ENCODE measurements at places on chromosomes 6 and 20. TPM values are rescaled to one million over a fixed set of nuclear protein-coding genes. Genes with fewer than 3 reads are reported as not detected.

- no peak for DNase-seq
Observed at GRCh38 chr6:137890983-137891537, 24.0 kb downstream of the TNFAIP3 start.

DNA sequence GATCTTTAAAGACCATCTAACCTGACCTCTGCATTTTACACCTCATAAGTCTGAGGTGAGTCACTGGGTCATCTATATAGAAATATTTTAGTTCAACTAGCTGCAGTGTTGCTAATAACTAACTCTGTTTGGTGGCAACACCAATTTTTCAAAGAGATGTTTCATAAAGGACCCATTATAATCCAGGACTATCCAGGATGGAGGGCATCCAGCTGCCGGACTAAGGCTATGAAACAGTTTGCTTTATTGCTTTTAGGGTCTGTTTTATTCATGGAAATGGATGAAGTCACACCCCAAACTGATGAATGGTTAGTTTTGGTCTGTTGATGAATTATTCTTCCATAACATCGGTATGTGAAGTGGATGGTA lies 204.2 kb upstream of the GMDS start:
- no peak for DNase-seq

DNA sequence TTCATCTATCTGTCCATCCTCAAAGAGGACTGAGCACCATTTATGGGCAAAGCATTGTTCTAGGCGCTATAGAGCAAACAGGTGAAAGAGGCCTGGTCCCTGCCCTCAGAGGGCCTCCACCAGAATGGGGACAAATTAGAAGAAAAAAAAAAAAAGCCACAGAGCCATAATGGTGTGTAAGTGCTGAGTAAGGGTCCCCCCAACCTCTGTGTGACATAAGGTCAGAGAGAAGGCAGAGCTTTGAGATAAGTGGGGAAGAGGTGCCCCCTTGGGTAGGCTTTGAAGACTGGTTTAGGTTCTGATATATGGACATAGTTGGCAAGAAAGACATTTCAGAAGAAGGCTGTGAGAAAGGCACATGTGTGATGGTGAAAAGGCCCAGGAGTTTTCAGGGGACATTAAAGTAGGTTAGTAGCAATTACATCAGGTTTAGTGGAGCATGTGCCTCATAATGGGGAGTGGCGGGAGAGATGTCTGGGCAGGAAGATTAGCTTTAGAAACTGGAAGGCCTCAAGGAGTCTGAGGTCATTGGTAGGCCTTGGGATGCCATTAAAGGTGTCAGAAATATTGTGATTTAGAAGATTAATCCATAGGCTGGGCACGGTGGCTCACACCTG lies 15.3 kb upstream of the ZBTB9 start:
- DNase-seq = no peak

DNA sequence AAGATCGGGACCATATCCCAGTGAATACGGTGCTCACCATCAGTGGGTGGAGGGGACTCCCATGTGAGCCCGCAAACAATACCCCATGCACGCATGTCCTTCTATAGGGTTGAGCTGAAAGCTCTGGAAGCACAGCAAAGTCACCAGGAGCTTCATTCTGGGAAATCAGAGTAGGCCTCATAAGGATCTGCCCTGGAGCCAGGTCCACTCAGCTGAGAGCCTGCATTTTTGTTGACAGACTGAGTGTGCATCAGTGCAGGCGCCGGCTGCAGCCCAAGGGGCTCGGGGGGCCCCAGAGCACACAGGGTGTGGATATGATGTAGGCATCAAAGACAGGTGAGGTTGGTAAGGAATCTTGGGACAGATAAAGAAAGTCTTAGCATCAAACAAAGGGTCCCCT lies 79.8 kb upstream of the CD93 start:
- DNase-seq = no peak

GRCh38 chr20:32524829-32525501 lies 60.2 kb downstream of the NOL4L start:
- no peak for DNase-seq

DNA sequence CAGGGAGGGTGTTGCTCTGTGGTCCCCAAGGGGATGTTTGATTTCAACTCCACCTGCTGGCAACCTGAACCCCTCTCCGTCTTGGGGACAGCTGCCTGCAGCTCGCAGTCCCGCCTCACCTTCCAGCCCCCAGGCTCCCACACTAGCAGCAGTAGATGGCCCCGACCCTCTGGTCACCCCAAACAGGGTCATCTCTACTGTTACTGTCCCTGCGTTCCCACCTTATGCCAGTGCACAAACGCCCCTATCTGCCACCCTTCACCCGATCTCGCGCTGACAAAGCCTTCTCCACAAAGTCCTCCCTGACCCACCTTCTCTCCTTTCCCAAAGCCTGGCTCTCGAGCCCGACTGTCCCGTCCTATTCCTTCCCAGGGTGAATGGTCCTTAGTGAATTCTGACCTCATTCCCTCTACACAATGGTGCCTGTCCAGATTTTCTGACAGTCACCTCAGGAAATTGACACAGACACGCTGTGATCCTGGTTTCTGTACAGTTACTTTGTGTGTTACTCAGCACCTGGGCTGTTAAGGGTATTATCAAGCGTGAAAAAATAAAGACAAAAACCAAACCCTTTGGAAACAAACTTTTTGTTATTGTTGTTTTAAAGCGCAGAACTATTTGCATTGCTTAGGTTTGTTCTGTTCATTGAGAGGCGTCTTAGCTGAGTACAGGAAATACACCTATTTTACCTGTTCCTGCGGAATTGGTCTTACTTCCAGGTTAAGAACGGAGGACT lies 728 bp downstream of the FUT9 start:
- no peak for DNase-seq

- DNase-seq = no peak
Observed at GRCh38 chr6:146898069-146898887, 299.5 kb downstream of the ADGB start.

- peak; percentile 63 for DNase-seq
Observed at GRCh38 chr6:53432318-53433161, 83.8 kb upstream of the ELOVL5 start.

- no peak for DNase-seq
Observed at GRCh38 chr6:134296762-134297161, 21.1 kb downstream of the SGK1 start.

- DNase-seq = peak; percentile 85
Observed at GRCh38 chr6:45586216-45587171, 208.8 kb upstream of the SUPT3H start.

DNA sequence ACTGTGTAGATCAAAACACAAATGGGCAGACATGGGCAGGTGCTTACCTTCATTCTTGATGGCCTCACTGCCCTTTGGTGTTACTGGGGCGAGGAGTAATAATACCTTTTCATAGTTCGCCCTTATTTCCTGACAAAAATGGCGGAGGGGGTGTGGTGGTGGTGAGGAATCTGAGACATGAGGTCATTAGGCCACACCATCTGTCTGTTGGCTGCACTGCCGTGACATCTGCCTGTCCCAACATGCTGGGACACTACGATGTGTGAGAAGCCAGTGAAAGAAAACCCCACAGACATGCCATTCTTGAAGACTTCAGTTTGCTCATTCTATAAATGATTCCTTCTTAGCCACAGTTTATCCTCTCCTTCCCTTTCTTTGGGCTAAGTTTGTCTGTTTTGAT lies 13.4 kb upstream of the MAPRE1 start:
- peak; percentile 81 for DNase-seq

DNA sequence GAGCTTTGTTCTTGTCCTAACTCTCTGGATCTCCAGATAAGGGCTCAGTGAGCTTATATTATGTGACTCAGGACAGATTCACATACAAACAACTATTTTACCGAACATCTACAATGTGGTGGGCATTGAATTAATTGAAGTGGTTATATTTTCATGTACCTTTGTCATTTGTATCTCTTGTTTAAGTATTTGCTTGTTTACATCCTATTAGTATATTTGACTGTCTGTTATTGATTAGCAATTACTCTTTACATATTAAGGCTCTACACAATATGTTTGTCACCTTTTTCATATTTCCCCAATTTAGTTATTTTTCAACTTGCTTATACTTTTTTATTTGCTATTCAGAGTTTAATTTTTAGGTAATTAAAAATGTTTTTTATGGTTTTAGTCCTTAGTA lies 222.4 kb downstream of the TFAP2C start:
- no peak for DNase-seq

DNA sequence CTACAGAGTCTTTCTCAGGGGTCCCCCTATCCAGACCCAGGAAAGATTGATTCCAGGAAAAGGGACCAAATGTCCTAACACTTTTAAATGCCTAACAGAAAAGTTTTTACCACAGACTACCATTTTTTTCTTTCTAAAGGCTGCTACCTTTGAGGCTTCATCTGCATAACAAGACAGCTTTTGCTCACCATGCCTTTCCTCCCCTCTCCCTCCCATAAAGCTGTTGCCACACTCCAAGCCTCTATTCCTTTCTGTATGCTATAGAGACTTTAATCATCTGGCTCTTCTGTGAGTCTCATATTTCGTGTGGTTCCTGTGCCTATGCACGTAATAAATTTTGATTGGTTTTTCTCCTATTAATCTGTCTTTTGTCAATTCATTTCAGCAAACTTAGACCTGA lies 26.0 kb upstream of the LIN28B start:
- no peak for DNase-seq

GRCh38 chr6:16681260-16681873 lies 79.9 kb downstream of the ATXN1 start:
- DNase-seq = peak; percentile 99

DNA sequence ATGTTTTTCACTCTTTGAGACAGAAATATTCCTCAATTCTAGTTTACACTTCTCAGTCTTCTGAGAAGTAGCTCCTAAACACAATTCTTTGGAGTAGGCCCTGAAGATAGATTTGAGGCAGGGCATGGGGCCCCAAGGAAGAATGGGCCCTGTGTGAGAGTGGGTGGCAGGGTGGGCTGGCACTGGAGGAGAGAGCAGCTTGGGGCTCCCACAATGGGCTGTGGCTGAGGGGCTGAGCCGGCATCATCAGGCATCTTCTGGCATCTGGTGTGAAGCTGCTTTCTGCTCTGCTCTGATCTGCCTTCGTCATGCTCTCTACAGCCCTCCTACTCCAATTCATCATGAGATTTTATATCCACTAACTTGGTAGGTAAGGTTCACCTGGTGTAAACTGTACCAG lies 88.2 kb downstream of the CDH26 start:
- no peak for DNase-seq

- DNase-seq = no peak
Observed at GRCh38 chr20:18676396-18676795, 88.5 kb downstream of the DTD1 start.

- DNase-seq = no peak
Observed at GRCh38 chr6:148244217-148244935, 98.3 kb upstream of the SASH1 start.

DNA sequence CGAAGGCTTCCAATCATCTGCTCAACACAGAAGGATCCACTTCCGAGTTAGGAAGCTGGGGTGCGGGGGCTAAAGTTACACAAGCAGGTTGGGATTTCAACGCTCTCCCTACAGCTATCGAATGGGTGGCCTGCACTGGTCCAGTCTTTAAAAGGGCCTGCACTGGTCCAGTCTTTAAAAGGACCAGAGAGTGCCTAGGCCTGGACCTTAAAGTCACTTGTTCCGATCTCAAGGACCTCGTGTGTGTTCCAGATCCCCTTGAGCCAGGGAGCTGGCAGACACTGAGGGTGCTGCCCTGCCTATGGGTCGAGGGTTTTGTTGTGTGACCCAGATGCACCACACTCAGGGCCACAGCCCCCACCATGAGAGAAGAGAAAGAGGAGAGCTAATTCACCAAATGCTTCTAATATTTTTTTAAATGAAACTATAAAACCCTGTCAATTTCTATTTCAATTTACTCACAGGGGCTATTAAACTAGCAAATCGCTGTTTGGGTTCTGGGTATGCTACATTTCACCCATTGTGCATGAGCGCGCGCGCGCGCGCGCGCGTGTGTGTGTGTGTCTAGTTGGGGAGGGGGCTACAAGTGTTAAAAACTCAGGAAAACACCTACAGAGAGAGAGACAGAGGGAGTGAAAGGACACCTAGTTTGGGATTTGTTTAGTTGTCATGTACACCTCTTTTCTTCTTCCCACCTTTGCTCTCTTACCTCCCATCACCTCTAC lies 7.5 kb downstream of the TFAP2B start:
- no peak for DNase-seq

- DNase-seq = no peak
Observed at GRCh38 chr6:163339466-163339865, 75.1 kb upstream of the QKI start.

DNA sequence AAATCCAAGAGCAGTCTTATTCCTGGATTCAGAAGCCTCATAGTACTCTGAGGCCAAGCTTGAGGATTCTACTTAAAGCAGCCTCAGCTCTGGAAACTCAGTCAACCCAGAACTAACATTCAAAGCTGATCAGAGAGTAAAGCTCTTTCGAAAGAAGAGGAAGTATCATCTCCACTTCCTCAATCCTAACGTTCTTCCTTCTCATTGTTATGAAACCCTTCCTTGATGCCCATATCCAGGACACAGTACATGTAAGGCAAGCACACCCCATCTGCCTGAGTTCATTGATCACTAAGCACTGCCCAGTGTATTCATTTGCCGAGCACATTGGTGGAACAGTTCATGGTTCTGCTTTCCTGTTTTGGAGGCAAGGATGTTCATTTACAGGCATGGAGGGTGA lies at the start of gene IPCEF1:
Gene IPCEF1 (minus strand): TSS at position 114 of the 400 bp plus-strand sequence. CDS start 90,856 bp downstream, outside the sequence.
- no peak for DNase-seq

- DNase-seq = peak; percentile 17
Observed at GRCh38 chr6:148109732-148110131, 232.9 kb upstream of the SASH1 start.

DNA sequence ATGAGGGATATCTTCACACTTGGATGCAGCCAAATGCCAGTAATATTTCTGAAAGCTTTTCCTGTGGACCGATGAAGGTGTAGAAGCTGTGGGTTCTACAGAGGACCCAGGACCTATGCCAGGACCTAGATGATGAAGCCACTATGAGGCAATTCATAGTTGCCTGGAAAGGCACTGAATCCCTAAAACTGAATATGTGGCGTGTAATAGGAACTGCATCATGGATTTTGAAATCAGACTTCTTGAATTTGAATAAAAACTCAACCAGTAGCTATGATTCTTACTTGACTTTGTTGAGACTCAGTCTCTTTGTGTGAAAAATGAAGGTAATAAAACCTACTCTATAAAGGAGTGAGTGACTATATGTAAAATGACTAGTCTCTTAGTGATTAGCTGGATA lies 89.9 kb upstream of the SGK1 start:
- no peak for DNase-seq

GRCh38 chr6:170013815-170014214 lies 262.4 kb downstream of the ERMARD start:
- no peak for DNase-seq

DNA sequence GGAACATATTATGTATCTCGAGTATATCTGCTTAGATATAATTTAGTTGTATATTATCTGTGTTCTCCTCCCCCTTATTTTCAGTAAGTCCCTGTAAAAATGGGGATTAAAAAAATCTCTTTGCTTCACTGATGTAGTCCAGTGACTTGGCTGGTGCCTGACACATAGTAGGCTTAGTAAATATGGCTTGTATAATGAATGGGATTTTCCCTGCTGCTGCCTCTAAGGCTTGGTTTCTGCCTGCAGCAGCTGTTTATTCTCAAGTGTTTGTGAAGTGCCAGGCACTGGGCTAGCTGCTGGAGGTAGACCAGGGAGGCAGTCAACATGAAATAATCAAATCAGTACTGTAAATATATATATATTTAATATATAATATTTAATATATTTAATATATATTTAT lies 1.6 kb upstream of the ZFP64 start:
- DNase-seq = no peak

Gene RHAG
- total RNA-seq = not detected

Gene SOX18
- total RNA-seq = not detected

Gene MYLK2
- total RNA-seq = not detected

Gene PCMT1
- 159 TPM for total RNA-seq

Gene MOG
- total RNA-seq = not detected

Gene FOXS1
- not detected for total RNA-seq

Gene FAM162B
- total RNA-seq = not detected

Gene DAAM2
- total RNA-seq = under 0.01 TPM

Gene PHACTR1
- under 0.01 TPM for total RNA-seq

Gene SLC52A3
- total RNA-seq = 0.26 TPM

Gene FAM83C
- 0.26 TPM for total RNA-seq
